T-helper 1 cell treated with Interleukin-12 subunit alpha and Interleukin-12 subunit beta and Interleukin-4 antibody, amounts not matched to agents 30 ng/mL and 1 ng/mL, for 36 hours (primary cell): ENCODE measurements at places on chromosomes 4 and X. TPM values are rescaled to one million over a fixed set of nuclear protein-coding genes. Genes with fewer than 3 reads are reported as not detected.

Gene TCEANC
- 10.7 and 11.1 TPM in 2 replicates for total RNA-seq

Gene ASMT
- 1.0 TPM in 1 of 2 replicates, not detected in the other for total RNA-seq

Gene ARMCX4
- 2.6 and 3.2 TPM in 2 replicates for total RNA-seq

Gene NR3C2
- total RNA-seq: 0.83 and 0.85 TPM in 2 replicates

Gene ENPEP
- total RNA-seq: 1.1 and 1.7 TPM in 2 replicates

Gene NEUROG2
- not detected in 2 replicates for total RNA-seq

Gene GPRIN3
- total RNA-seq: 69.5 and 70.3 TPM in 2 replicates

Gene CA5B
- total RNA-seq: 8.7 and 10.2 TPM in 2 replicates

Gene SSX4
- total RNA-seq: not detected in 2 replicates

Gene MTHFD2L
- total RNA-seq: 6.3 and 7.7 TPM in 2 replicates
